ENCODE measurements at places on chromosomes 12 and 14.

GRCh38 chr12:106089935-106090334 lies 48.8 kb downstream of the NUAK1 start:
- no peak for DNase-seq

- no peak for DNase-seq
Measured at GRCh38 chr14:61335671-61336275, 14.4 kb downstream of the PRKCH start.

DNA sequence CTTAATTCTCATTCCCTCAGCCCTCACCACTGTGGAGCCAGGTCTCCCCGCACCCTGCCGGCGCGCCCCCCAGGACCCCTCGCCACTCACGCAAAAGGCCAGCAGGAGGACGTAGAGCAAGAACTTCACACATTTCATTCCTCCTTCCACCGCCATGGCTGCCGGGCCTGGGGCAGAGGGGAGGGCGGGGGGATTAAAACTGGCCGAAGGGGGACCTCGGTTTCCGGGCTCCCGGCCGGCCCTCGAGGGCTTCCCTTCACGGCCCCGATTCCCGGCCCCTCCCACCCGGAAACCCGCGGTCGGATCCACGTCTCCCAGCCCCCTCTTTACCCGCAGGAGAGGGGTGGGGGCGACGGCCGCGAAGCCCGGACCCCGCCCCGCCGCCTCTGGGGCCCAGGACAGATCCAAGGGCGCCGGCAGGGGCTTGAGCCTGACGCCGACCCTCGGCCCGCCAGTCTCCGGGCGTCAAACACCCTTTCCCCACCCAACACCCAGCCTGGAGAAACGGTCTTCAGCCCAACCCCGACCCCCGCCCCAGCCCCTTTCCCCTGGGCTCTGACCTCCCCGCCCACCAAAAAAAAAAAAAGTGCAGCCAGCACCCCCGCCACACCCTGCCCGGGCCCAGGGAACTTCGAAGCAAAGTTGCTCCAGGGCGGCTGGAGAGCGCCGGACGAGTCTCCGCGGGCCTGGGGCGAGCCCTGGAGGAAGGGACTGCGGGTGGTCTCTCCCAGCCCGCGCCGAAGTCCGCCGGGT lies 447 bp downstream of the CD63 start:
- DNase-seq = peak; percentile 73

DNA sequence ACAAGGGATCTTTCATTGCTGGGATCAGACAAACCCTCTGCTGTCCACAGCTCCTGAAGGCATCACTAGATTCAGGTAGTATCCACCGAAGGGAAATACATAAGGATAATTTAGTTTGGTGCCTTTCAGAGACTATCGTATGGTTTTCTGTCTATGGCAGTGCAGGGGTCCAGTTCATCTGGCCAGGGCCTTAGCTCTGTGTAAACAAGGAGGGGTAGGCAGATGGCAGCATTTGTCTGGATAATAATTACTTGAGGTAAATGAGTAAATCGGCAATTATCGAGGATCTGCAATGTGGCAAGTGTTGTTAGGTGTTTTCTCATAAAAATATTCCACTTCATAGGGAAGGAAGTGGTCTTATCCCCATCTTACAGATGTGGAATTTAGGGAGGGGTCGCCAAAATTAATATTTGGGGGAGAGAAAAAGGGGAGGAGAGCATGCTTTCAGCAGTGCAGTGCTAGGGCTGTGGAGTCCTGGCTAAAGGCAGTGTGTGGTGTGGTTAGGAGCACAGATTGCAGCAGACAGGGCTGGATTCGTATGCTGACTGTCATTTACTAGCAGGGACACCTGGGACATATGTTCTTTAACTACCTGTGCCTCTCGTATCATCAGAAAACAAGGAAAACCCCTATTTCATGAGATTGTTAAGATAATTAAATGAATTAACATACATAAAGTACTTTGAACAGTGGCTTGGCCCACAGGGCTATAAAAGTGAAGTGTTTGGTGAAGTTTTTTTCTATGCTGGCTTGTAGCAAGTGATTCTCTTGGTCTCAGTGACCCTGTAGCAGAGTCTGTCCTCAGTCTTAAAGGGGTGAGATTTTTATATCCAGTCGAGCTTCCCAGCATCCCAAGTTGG lies 27.1 kb downstream of the RASSF8 start:
- no peak for DNase-seq

- DNase-seq = no peak
Measured at GRCh38 chr12:22256605-22257004, 77.9 kb downstream of the ST8SIA1 start.

- no peak for DNase-seq
Measured at GRCh38 chr12:93705237-93705636, 28.1 kb downstream of the CRADD start.

GRCh38 chr12:66032739-66033138 lies 97.8 kb downstream of the LLPH start:
- DNase-seq = no peak

- peak; percentile 100 for DNase-seq
Measured at GRCh38 chr14:94342334-94342934, 19.3 kb upstream of the SERPINA6 start.

DNA sequence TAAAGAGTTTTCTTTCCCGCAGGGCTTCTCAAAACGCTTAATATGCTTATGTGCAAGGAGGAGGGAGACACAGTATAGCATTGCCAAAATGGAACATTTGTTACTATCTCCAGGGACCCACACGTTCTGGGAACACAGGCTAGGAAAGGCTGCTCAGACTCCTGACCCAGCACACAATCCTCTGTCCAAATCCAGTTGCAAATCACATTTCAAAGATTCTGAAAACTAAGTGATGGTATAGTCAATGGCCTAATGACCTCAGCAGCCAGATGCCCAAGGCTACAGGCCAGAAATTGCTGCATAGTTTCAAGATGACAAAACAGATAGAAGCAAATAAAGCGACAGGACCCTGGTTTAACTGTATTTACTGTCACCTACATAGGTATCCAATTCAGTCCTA lies 97.0 kb upstream of the GRIP1 start:
- DNase-seq = no peak

GRCh38 chr12:22740656-22741355 lies 115.8 kb downstream of the ETNK1 start:
- DNase-seq = no peak

GRCh38 chr14:103748534-103748857 lies 32.9 kb downstream of the ZFYVE21 start:
- DNase-seq = no peak

DNA sequence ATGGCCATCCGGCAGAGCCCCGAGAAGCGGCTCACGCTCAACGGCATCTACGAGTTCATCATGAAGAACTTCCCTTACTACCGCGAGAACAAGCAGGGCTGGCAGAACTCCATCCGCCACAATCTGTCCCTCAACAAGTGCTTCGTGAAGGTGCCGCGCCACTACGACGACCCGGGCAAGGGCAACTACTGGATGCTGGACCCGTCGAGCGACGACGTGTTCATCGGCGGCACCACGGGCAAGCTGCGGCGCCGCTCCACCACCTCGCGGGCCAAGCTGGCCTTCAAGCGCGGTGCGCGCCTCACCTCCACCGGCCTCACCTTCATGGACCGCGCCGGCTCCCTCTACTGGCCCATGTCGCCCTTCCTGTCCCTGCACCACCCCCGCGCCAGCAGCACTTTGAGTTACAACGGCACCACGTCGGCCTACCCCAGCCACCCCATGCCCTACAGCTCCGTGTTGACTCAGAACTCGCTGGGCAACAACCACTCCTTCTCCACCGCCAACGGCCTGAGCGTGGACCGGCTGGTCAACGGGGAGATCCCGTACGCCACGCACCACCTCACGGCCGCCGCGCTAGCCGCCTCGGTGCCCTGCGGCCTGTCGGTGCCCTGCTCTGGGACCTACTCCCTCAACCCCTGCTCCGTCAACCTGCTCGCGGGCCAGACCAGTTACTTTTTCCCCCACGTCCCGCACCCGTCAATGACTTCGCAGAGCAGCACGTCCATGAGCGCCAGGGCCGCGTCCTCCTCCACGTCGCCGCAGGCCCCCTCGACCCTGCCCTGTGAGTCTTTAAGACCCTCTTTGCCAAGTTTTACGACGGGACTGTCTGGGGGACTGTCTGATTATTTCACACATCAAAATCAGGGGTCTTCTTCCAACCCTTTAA lies 1.5 kb downstream of the FOXG1 start:
- no peak for DNase-seq

DNA sequence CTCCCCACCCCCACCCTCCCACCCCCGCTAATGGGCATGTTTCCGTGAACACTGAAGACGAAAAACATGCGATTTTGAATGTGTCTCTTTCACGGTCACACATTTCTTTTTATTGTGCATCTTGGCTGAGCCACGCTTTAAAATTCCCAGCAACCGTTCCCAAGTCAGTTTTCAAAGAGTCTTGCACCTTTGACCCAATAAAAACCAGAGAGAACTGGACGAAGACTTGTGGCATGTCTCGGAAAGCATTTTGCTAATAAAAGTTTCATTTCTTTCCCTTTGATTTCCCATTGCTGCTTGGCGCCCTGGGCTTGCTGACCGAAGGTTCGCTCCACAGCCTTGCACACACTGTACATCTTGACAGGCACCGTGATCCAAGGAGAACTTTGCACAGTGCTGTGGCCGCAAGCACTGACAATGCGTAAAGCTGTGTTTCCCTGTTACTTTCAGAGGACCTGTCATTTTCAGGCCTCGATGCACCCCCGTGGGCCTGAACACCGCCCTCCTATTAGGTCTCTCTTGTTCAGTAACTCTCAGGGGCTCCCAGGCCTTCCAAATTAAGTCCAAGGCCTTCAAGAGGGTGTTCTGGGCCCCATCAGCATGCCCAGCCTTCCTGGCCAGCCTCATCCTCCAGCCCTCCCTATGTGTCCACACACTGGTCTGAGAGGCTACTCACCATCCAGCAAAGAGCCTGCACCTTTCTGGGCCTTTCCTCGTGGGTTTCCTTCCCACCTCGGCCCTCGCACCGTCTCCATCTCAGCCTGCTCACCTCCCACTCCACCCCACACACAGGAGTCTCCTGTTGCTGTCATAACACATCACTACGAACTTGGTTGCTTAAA lies 63.4 kb upstream of the DIO3 start:
- no peak for DNase-seq

- no peak for DNase-seq
Measured at GRCh38 chr12:103928682-103929045, 1.5 kb upstream of the HSP90B1 start.

GRCh38 chr14:105888151-105888550 lies 361.8 kb downstream of the TMEM121 start:
- no peak for DNase-seq

DNA sequence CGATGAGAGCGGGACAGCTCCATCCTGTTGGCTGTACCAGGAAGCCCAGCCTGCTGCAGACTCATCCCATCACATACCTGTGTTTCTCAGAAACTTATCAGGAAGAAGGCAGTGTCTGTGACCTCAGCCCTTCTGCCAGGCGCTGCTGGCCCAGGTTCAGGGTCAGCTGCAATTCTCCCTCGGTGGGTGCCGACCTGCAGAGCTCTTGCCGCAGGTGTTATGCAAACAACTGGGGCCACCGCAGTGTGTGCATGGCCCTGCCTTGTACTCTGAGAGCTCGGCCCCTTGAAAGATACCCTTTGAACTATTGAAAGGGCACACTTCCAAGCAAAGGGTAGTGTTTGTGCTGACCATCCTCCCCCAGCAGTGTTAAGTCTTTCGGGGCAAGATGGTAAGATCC lies 322.2 kb upstream of the DIO3 start:
- no peak for DNase-seq

- DNase-seq = no peak
Measured at GRCh38 chr12:6959805-6960592, 8.8 kb downstream of the PTPN6 start.

DNA sequence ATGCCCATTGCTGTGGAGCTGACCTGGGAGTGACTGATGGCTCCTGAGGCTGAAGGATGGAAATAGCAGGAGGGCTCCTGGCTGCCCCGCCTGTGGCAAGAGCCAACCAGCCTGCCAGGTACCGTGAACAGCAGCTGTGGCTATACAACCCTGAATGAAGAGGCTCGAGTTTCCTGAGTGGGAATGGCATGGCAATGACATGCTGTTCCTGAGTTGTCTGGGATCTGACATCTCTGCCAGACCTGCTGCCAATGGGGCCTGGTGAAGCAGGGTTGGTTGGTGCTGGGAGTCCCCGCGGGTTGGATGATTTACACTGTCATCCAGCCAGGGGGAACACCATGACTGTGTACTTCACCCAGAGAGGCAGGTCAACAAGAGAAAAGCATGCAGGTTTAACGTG lies 31.8 kb upstream of the LRRC10 start:
- DNase-seq = no peak

GRCh38 chr12:127912035-127912665 lies 354.8 kb upstream of the TMEM132C start:
- no peak for DNase-seq

GRCh38 chr14:73728717-73729330 lies 14.6 kb upstream of the PNMA1 start:
- DNase-seq = peak; percentile 57

GRCh38 chr14:20982646-20983369 lies 7.0 kb upstream of the METTL17 start:
- DNase-seq = no peak

- DNase-seq = no peak
Measured at GRCh38 chr14:34223373-34224148, 238.5 kb downstream of the SPTSSA start.

DNA sequence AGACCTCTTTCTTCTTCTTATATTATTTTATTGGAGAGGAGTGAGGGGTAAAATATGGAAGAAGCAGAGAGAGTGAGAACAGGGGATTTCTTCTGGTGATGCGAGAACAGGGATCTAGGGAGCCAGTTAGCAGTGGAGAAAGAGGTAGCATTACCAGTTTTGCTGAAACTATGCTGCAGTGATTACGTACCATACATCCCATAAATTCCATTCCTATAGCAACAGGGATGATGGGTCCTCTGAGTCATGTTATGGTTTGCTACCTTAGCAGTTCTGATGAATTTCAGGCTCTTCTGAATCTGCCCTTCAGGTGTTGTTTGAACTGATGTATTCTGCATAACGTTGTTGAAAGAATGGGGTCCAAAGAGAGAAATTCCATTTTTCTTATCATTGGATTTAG lies 625.4 kb upstream of the LRFN5 start:
- DNase-seq = no peak

GRCh38 chr14:69685218-69685616 lies 73.8 kb downstream of the SUSD6 start:
- DNase-seq = no peak

- peak; percentile 51 for DNase-seq
Measured at GRCh38 chr12:52082988-52083637, 3.6 kb downstream of the SMIM41 start.

DNA sequence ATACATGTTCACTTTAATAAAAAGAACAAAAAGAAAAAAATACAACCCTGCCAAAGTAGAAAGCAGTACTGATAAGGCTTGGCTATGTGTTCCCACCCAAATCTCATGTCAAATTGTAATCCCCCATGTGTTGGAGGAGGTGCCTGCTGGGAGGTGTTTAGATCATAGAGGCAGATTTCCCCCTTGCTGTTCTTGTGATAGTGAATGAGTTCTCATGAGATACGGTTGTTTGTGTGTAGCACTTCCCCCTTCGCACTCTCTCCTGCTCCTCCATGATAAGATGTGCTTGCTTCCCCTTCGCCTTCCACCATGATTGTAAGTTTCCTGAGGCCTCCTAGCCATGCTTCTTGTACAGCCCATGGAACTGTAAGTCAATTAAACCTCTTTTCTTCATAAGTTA lies 59.9 kb downstream of the USP15 start:
- no peak for DNase-seq
